Activated CD4-positive, CD25-positive, alpha-beta regulatory T cell treated with anti-CD3 and anti-CD28 coated beads, Interleukin-2, amount 50 U/mL, for 72 hours (primary cell): ENCODE measurements at places on chromosomes 2 and 18.

DNA sequence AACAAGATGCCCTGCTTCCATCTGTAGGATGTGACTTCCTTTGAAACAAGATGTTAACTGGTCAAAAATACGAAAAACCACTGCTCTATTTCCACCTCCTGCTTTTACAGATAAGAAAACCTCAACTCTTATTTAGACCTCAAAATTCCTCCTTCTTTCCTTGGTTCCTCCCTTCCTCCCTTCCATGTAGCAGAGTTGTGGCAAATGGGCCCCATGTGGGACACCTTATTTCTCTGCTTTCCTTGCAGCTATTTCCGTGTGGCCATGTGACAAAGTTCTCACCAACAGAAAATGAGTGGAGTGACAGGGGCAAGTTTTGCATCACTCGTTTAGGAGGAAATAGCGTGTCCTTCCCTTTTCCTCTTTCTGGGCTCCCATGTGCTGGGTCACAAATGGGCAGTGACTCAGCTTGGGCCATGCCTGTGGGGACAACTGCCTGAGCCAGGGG lies 69.4 kb upstream of the SMAD2 start:
- DNase-seq, result no peak

- DNase-seq, result no peak
These were observed 40.7 kb downstream of the SLC9A2 start for GRCh38 chr2:102660070-102660469.

DNA sequence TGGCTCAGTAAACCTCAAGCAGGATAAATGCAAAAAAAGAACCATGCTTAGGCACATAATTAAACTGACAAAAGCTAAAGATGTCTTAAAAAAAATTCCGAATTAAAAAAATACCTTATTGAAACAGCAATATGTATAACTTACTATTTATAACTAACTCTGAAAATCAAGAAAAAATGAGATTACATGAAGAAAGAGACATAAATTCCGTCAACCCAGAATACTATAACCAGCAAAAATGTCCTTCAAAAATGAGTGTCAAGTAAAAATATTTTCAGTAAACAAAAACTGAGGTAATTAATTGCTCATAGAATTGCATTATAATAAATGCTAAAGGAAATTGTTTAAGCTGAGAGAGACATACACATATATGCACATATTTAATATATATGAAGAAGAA lies 474.5 kb upstream of the SYT4 start:
- no peak for DNase-seq

GRCh38 chr2:48356701-48357325 lies 173.1 kb upstream of the STON1 start:
- no peak for DNase-seq

DNA sequence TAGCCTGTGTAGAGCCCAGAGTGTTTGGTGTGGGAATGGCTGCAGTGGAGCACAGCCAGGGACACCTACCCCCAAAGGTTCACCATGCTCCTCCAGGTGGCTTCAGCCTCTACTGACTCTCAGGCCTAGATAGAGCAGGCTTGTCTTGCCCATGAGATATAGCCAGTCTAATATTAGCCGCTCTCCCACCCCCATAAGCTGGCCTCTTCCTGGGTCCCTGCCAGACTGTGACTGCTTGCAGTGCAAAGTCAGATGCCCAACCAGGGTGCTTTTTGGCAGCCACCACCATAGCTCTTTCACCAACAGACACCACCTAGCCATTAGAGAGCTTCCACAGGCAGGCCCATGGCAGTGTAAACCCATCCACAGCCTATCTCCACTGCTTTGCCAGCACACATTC lies 405.3 kb downstream of the MBD2 start:
- DNase-seq, result no peak

- DNase-seq, result no peak
These were observed 119.3 kb downstream of the PRKCE start for GRCh38 chr2:45770811-45771210.

GRCh38 chr18:79818036-79818435 lies 20.3 kb downstream of the KCNG2 start:
- DNase-seq, result no peak
